ENCODE measurements at places on chromosomes 13 and 19.

GRCh38 chr19:19259741-19260140 is 13.4 kb downstream of the TM6SF2 start:
- peak; percentile 31 for DNase-seq

GRCh38 chr13:84445776-84446175 is 563.5 kb upstream of the SLITRK1 start:
- no peak for DNase-seq

DNA sequence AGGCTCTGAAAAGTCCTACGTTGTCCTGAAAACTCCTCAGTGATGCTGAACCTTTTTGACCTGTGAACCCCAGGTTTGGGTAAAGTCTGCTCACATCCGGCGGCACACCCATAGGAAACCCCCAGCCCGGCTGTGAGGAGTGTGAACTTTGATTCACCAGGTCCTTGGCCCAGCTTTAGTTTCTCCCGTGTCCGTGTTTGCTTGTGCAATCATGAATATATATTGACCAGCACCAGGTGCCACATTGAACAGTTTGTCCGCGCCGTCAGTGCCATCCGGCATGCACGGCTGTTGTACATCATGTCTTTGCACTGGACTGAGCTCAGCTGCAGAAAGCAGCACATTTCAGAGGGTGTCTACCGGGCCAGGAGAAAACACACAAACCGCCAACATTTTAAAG is 45.3 kb downstream of the NFIC start:
- DNase-seq = no peak

DNA sequence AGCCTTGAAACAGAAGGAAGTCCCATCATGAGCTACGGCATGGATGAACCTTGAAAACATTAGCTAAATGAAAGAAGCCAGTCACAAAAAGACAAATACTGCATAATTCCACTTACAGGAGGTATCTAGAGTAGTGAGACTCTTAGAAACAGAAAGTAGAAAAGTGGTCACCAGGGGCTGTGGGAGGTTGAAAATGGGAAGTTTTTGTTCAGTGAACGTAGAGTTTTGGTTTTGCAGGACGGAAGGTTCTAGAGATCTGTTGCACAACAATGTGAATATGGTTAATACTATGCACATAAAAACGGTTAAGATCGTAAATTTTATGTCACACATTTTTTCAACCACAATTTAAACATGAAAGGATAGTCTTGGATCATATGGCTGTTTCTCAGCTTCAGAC is 11.9 kb upstream of the SLC10A2 start:
- no peak for DNase-seq

GRCh38 chr13:19117913-19118739 is 63.5 kb downstream of the TUBA3C start:
- no peak for DNase-seq

DNA sequence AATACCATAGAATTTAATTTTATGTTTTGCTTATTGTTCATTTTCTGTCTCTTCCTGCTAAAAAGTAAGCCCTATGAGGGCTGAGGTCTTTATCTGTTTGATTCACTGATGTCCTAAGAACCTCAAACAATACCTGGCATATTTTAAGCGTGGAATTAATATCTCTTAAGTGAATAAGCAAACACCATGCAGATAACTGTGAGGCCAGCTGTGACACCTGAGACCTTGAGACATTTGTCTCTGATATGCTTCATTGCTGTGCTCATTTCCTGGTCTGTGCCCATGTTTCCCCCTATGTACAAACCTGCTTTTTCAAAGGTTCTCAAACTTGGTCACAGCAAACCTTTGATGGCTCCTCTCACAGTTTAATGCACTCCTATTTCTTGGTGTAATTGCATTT is 254.6 kb downstream of the COG6 start:
- DNase-seq = no peak

All from NCI-H1436 (cell line).